NCI-H1417 (cell line): ENCODE measurements at places on chromosomes 1 and 21.

- DNase-seq = no peak
Observed at GRCh38 chr1:99700020-99700419, 54.1 kb downstream of the PALMD start.

GRCh38 chr1:25861316-25862286 is 2.3 kb upstream of the AUNIP start:
- no peak for DNase-seq

- no peak for DNase-seq
Observed at GRCh38 chr21:42161401-42161955, 57.5 kb upstream of the ABCG1 start.

DNA sequence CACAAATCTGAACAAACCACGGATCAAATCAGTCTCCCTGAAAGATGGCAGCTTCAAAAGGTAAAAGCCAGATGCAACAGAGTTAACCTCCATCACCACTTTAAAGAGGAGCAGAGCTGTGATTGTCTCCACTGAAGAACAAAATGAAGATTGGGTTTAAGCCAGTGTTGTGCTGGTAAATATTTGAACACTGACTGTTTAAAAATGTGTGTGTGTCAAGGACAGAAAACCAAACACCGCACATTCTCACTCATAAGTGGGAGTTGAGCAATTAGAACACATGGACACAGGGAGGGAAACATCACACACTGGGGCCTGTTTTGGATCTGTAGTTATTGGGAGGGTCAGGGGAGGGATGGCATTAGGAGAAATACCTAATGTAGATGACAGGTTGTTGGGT is 83.9 kb downstream of the ST6GALNAC5 start:
- no peak for DNase-seq

DNA sequence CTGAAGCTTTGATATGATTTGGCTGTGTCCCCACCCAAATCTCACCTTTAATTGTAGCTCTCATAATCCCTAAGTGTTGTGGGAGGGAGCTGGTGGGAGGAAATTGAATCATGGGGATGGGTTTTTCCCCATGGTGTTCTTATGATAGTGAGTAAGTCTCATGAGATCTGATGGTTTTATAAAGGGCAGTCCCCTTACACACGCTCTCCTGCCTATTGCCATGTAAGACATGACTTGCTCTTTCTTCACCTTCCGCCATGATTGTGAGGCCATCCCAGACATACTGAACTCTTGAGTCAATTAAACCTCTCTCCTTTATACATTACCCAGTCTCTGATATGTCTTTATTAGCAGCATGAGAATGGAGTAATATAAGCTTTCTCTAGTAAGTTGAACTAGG is 261.9 kb downstream of the HLX start:
- no peak for DNase-seq

DNA sequence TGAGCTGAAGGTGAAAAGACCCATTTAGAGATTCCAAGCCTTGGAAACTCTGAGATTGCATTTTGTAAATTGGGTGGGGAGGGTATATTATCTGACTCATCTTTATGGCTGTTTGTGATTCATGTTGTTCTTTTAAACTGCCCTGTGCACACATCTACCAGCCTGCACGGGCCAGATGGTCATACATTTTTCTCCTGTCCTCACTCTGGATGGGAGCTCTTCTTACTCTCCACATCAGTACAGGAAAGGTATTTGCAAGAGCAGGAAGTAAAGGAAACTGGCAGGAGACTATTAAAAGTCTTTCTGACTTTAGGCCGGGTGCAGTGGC is 14.3 kb upstream of the NMNAT2 start:
- DNase-seq = no peak

DNA sequence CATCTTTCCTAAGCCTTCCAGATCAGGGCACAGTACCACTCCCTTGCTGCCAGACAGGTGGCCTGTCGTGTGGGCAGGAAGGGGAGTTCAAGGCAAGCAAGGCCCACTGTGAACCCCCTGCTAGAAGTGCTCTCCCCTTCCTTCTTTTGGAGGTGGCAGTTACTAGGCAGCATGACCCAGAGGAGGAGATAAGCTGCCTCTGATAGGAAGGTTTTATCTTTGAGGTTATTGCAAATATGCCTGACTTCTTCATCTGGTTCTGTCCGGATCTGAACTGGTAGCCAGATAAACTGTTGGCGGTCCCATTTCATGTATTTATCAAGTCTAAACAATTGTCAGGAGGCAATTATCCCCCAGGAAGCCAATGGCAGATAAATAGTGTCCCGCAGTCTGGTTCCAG is 198.2 kb upstream of the LMO4 start:
- DNase-seq = no peak

- no peak for DNase-seq
Observed at GRCh38 chr1:93620841-93621210, 60.8 kb downstream of the BCAR3 start.

GRCh38 chr1:47791879-47792608 is 205.1 kb downstream of the TRABD2B start:
- DNase-seq = no peak

GRCh38 chr1:227321035-227321434 is 2.7 kb upstream of the CDC42BPA start:
- DNase-seq = no peak

DNA sequence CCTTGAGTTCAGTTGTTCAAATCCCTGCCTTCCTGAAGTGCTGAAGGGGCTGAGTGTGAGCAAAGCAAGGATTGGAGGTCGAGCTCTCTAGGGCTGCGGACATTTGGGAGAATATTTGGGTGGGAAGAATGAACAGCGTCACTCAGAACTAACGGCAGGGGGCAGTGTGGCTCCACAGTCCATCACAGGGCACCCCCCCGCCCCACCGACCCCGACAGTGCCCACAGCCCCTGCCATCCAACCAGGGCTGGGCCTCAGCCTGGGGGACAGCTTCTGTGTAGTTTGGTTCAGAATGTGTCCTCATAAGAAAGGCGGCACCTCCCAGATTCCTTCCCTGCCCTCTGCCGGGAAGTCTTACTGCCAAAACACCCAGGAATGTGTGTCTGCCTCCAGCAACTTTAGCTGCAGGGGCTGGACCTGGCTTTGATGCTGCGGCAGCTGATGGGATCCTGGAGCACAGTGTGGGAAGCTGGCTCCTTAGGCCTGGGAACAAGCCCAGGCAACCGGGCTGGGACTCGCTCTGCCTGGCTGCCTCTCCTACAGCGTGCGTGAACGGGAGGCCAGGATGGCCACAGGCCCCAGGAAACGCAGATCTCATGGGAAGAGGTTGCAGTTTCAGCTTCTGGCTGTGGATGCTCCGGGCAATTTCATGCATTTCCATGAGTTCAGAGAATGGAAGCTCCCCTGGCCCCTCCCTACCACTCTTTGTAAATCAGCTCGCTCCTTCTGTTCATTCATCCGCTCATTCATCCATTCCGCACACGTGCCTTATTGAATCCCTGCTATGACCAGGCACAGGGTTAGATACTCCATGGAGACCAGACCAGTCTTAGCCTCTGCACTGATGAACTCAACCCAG is 104.9 kb upstream of the TMPRSS2 start:
- peak; percentile 54 for DNase-seq

- DNase-seq = no peak
Observed at GRCh38 chr1:75097654-75098053, 36.5 kb upstream of the LHX8 start.

- no peak for DNase-seq
Observed at GRCh38 chr1:197843401-197843800, 59.0 kb upstream of the C1orf53 start.

DNA sequence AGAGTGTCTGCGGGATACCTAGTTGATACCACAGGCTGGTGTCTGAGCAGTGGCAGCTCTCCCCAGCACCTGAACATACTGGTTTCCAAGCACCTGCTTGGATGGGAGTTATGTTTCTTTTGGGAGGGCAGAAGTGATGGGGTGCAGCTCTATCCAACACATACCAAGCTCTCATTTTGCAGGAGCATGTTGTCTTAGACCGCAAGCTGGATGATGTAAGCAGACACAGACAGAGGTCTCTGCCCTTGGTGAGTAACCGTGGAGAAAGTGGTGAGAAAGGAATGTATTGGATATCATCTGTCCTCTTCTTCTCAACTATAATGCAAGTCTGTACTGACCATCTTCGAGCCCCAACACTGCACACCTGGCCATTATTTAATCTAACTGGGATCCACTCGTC is 37.4 kb downstream of the ZNF496 start:
- no peak for DNase-seq

DNA sequence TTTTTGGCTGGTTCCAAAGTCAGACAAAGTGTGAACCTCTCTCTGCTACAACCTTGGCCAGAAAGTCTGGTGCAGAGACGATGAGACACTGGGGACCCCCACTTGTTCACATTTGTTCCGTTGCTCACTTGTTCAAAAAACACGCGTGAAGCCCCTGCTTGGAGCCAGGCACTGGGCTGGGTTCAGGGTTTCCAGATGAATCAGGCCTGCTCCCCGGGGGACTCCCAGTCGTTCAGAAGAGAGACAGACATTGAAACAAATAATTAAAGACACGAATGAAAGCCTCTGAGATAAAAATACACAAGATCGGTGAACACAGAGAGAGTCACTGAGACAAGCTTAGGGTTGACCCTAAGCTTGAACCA is 101.5 kb upstream of the RUNX3 start:
- no peak for DNase-seq

DNA sequence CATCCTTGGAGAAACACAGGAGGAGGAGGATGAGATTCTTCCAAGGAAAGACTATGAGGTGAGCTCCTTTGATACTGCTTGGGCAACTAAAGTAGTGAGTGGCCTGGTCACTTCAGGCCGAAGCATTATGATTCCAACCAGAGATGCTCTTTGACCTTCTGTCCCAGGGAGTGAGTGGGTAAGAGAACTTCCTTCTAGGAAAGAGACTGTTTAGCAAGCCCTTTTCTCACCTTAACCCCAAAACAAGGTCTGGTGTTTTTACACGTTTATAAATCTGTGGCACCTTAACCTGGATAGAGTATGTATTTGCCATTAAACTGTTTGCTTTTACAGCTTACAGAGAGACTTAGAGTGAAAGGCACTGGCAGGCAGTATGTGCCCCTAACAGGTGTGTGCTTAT is 1.1 kb downstream of the CLCN6 start:
- no peak for DNase-seq

DNA sequence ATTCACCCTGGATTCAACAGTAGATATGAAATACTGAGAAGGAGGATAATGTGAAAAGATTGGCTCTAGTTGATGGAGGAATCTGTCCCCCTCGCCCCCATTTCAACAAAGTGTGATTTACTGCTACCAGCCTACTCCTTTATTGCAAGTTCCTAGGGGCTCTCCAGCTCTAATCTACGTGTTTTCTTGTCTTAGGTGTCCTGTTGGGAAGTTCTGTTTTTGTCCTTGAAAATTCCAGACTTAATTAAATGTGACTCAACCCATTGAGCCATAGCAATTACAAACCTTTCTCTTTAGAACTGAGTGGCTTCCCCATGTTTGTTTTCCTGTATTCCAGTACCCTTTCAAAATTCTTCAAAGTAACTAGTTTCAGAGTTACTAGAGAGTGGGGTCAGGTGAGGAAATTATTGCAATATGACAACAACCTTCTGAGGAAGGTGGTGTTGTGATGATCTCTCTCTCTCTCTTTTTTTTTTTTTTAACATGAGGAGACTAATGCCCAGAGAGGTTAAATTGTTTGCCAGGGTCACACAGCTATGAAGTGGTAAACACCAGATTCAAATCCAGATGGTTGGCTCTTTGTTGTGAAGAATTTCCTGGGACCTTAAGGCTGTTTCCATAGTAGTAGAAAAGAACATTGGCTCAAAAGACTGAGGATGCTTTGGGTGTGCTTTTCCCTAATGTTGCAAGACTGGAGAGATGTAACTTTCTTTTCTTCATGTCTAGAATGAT is 3.5 kb downstream of the RGL1 start:
- DNase-seq = no peak

DNA sequence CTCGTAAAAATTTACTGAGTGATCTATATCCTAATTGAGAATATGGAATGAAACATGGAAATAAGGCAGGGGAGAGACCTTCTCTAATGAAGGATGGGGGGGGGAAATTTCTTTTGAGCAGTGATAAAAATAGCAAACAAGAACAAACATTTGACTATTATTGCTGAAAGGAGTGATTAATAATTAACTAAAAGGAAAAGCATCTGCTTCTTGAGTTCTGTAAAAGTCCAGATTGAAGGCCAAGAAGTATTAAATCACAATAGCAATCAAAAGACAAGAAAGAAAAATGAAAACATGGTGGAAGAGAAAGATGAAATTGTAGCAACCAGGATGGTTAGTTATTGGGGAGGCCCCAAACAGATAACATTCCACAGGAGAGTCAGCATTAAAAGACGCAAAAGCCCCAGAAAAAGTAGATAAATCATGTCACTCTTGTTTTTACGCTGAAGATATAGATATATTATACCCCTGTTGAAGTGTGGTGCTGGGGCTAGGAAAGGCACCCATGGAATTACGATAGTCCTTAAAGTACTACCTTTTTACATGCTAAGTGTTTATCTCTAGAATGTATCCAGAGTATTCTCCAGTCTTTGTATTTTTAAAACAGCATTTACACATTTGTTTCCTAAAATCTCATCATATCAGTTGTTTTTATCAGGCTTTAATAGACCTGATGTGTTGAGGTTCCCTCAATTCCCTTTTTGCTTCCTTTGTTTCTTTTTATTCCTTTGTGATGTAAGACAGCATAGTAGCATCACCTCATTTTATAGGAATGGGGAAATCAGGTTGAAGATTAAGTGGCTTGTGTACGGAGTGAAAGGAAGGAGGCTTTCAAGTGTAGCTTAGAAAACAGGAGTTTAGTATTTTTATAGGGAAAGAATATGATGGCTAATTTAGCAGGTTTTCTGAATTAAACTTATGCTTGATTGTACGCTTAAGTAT is 28.9 kb downstream of the DISP1 start:
- no peak for DNase-seq

GRCh38 chr1:226417830-226418546 is 10.1 kb upstream of the PARP1 start:
- DNase-seq = no peak

- no peak for DNase-seq
Observed at GRCh38 chr1:180029524-180030135, 75.0 kb downstream of the CEP350 start.

DNA sequence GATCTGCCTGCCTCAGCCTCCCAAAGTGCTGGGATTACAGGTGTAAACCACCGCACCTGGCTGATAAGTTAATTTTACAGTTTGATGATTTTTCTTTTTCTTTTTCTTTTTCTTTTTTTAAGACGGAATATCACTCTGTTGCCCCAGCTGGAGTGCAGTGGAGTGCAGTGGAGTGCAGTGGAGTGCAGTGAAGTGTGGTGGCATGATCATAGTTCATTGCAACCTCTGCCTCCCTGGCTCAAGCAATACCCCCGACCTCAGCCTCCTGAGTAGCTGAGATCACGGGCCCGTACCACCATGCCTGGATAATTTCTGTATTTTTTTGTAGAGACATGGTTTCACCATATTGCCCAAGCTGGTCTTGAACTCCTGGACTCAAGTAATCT is 84.4 kb upstream of the CXADR start:
- DNase-seq = no peak

GRCh38 chr1:229109320-229109761 is 161.6 kb upstream of the RAB4A start:
- no peak for DNase-seq

- no peak for DNase-seq
Observed at GRCh38 chr1:171509191-171509590, 23.9 kb downstream of the PRRC2C start.

DNA sequence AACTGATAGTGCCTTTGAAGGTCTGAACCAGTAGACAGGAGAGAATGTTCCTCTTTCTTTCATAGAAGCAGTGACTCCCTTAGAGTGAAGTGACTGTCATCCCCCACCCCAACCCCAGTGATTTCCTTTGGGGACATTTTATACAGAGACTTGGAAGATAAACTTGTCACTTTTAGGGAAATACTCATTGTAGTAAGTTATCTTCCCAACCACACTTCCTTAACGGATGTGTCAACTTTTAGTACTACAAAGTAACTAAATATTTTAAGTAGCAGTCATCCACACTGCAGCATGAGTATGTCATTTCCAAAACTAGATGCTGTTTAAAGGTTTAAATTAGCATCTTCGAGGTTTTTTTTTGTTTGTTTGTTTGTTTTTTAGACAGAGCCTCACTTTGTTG is 13.7 kb downstream of the LRRC8B start:
- DNase-seq = no peak
